ENCODE measurements at places on chromosomes 13 and 19. TPM values are rescaled to one million over a fixed set of nuclear protein-coding genes. Genes with fewer than 3 reads are reported as not detected.

The SIGLECL1 gene
- not detected for polyA plus RNA-seq

The ZNF534 gene
- not detected for polyA plus RNA-seq

DNA sequence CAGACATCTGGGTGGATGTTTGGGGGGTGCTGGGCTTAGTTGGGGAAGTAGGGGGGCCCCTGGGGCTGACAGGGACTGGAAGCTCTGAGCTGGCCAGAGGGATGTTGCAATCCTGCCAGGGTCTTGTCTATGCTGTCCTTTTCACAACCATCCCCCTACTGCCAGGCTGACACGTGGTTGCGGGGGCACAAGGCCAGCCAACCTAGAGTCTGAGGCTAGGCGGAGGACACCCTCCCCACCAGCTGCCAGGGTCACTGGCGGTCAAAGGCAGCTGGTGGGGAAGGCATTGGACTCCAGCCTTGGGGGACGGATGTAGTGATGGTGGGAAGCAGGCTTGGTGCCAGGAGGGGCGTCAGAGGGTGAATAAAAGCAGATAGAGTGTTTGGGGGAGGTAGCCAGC is 1.6 kb upstream of the APOC1 start:
- H3K27ac ChIP-seq, result peak overlapping the region; percentile 93
- DNase-seq, result peak; percentile 63
- no peak overlapping the region for H3K4me3 ChIP-seq
- no peaks in the 10 kb centered on the region for H3K27me3 ChIP-seq
- H3K4me1 ChIP-seq, result peaks cover 25% of the 10 kb centered on the region

DNA sequence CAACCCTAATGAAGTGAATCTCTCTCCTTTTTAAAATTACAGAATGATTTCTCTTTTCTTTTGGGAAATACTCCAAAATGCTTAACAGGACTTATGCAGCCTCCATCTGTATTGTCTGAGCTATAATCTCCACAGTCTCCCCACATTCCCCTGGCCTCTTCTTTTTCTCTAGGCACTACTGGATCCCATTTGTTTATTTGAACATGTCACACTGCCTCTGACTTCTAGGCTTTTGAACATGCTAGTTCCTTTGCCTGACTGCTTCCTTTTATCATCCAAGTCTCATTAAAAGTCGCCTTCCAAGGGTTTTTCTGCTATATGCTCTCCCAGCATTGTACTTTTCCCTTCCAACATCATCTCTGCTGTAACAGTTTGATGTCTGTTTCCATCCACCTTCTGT is 548.7 kb downstream of the PCDH9 start:
- H3K4me1 ChIP-seq, result no peaks in the 10 kb centered on the region
- H3K36me3 ChIP-seq, result no peaks in the 10 kb centered on the region
- H3K4me3 ChIP-seq, result no peak overlapping the region
